ENCODE measurements at places on chromosomes 1 and 21. TPM values are rescaled to one million over a fixed set of nuclear protein-coding genes. Genes with fewer than 3 reads are reported as not detected.

The LCE1A gene
- polyA plus RNA-seq: not detected

The GBP5 gene
- 0.85 TPM for polyA plus RNA-seq

The PODN gene
- 7.8 TPM for polyA plus RNA-seq

The PTGS2 gene
- 1.3 TPM for polyA plus RNA-seq

The CRNN gene
- polyA plus RNA-seq: not detected

The MCOLN3 gene
- polyA plus RNA-seq: 3.4 TPM

GRCh38 chr1:66296951-66297350 is 237.0 kb upstream of the SGIP1 start:
- DNase-seq: no peak

DNA sequence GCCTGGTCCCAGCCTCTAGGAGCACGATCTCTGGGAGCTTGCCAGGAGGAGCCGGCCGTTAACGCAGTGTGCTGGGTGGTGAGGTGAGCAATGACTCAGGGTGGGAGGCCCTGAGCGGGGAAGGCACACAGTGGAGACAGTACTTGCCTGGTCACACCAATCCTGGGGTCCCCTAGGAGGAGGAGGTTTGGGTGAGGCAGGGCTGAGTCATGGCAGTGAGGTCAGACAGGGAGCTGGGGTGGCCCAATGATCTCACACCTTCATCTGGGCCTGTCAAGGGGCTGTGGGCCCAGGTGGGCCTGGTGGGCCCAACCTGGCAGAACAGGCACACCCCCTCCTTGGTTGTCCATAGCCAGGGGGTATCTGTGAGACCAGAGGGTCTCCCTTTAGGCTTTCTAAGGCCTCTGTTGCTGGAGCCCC is 8.6 kb upstream of the EDN2 start:
- DNase-seq: no peak

GRCh38 chr1:225654688-225655508 is 2.0 kb upstream of the ENAH start:
- DNase-seq: no peak

GRCh38 chr1:117342397-117342796 is 24.9 kb upstream of the MAN1A2 start:
- DNase-seq: no peak

GRCh38 chr1:19329188-19329587 is 17.1 kb downstream of the SLC66A1 start:
- DNase-seq: no peak

GRCh38 chr1:214880956-214881355 is 201.6 kb upstream of the KCNK2 start:
- no peak for DNase-seq

DNA sequence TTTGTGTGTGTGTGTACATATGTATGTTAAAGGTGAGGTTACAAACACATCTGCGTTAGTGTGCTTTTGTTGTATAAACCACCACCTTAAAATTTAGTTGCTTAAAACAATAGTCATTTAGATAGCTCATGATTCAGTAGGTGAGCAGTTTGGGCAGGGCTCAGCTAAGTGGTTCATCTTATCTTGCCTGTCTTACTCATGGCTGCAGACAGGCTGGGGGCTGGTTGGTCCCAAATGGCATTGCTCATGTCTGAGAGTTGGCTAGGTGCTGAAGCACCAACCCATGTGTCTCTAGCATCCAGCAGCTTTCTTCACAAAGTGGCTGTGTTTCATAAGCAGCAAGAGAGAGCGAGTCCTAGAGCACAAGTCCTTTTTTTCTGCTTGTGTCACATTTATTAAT is 91.4 kb downstream of the MACF1 start:
- DNase-seq: no peak

DNA sequence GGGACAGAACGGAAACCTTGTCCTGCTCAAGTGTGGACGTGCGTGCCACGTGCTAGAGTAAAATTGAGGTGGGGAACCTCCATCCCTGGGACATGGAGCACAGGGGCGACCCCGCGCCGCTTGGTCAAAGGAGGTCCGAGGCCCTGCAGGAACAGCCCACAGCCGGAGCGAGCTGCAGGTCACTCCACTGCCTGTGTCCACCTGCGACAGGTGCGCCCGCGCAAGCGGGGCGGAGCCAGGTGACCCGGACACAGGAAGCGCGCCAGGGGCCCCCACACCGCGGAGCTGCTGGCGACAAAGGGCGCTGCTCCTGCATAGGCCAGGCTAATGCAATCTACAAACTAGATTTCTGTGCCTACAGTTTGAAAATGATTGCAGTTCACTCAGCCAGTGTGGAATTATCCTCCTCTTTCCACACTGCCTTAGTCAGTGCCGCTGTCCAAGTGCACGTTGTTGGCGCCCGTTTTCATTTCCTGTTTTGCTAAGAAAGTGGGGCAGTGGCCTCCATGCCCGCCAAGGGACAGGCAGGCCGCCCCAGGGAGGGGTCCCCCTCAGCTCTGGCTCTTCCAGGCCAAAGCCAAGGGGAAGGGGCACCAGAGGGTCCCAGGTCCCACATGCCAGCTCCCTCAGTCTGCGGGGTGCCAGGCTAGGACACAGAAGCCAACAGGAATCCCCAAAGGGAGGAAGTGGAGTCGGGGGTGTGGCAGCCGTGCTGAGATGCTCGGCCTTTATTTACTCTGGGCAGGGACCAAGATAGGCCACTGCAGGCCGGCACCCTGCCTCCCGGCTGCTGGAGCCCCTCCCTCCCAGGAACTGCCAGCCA is 4.3 kb upstream of the NADK start:
- no peak for DNase-seq

DNA sequence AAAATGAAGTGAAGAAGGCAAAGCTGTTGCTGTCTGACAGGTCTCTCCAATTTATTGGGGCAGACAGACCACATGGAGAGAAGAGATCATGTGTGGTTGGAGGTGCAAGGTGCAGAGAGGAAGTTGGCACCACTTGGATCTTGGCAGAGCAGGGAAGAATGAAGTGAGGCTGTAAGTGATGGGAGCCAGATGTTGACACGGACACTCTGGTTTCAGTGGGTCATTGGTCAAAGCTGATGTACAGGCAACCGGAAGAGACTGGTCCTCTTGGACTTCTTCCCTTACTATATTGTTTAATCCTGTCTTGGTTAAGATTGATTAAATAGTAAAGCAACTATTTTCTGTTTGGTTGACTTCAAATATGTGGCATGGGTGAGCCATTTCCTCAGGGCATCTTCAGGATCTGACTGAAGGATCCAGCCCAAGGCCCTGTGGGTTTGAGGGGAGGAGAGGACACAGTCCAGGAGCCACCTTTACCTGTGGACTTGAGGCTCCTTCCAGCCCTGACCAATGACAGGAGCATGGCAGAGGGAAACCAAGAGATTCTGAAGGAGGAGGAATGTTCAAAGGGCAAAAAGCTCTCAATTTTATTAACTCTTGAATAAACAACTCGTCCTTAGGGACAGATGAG is 49.4 kb downstream of the NENF start:
- DNase-seq: no peak

DNA sequence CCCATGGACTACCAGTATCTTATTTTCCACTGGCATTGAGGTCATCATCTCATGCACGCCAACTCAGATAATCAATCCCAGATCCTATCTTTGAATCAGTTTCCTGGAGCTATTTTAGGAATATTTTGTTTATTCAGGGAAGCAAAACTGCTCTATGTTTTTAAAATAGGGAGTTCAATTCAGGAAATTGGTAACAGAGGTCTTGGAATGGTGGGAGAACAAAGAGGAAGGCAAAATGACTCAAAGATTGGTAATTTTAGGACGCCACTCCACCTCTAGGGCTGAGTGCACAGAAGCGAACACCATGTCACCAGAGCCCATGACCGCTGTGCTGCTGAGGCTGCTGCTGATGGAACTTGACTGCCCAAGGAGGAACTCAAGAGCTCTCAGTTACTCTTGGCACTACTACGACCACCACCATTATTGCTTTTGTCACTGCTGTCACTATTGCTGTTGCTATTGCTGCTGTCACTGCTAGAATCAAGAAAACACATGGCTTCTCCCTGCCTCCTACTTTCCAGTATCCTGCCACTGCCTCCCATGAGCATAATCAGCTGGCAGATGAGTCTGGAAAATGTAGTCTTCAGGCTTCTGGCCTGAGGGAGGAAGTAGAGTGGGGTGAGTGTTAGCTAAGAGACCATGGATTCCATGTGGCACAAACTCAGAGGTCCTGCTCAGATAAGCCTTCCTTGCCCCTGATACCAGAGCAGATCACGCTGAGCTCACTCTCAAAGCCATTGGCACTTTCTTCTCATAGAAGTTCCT is 71.6 kb upstream of the CNIH3 start:
- DNase-seq: no peak

DNA sequence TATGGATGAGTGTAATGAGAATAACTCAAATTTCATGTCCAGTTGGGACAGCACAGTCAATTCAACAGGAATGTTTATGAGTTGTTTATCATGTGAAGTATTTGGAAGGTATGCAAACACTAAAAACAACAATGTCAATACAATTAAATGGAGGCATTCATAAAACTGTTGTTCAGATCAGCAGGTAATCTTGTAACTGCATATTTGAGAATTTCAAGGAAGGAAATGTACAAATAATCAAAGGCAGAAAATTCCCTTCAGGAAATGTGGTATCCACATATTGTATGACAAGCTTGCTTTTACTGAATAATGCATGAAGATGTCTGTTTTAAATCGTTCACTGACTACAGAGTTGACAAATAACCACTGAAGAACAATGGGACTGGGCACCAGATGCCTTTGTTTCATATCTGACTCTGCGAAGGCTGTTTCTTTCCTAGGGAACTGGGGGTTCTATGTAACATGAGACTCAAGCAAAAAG is 198.3 kb downstream of the LTN1 start:
- no peak for DNase-seq

DNA sequence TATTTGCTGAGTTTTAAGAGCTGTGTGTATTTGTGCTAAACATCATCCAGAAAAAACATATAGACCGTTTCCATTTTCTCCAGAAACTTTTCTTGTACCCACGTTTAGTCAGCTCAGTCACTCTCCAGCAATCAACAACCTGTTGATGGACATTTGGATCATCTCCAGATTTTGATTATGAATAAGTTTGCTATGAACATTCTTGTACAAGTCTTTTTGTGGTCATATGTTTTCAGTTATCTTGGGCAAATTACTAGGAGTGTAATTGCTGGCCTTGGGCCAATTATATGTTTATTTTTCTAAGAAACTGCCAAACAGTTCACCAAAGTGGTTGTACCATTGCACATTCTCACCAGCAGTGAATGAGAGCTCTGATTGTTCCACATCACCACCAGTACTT is 221.8 kb downstream of the CENPF start:
- DNase-seq: no peak
